Neural progenitor cell (in vitro differentiated cells): ENCODE measurements at places on chromosomes 13 and 19.

DNA sequence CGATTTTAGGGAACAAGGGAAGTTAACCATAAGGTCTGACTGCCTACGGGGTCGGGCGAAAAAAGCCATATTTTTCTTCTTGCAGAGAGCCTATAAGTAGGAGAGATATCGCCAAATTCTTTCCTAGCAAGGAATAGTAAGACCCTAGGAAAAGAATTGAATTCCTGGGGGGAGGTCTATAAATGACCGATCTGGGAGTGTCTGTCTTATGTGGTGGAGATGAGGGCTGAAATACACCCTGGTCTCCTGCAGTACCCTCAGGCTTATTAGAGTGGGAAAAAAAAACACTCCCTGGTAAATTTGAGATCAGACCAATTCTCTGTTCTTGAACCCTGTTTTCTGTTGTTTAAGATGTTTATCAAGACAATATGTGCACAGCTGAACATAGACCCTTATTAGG is 447.5 kb upstream of the ATXN8OS start:
- no peak for DNase-seq

- peak; percentile 88 for DNase-seq
Observed at GRCh38 chr19:45767410-45767880, 1.6 kb downstream of the SIX5 start.

GRCh38 chr19:1718420-1719291 is 34.6 kb upstream of the ONECUT3 start:
- DNase-seq, result peak; percentile 56

DNA sequence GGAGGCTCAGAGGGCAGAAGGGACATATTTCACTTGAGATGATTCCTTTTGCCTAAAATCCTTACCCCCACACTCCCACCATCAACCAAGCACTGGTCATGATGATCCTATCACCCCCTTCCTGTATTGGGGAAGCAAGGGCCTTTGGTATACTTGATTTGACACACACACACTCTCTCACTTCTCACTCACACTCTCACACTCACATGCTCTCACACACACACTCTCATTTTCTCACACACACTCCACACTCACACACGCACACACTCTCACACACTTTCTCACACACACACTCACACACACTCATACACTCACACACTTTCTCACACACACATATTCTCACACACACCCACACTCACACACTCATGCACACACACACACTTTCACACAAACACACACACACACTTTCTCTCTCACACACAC is 8.6 kb downstream of the RGCC start:
- no peak for DNase-seq

DNA sequence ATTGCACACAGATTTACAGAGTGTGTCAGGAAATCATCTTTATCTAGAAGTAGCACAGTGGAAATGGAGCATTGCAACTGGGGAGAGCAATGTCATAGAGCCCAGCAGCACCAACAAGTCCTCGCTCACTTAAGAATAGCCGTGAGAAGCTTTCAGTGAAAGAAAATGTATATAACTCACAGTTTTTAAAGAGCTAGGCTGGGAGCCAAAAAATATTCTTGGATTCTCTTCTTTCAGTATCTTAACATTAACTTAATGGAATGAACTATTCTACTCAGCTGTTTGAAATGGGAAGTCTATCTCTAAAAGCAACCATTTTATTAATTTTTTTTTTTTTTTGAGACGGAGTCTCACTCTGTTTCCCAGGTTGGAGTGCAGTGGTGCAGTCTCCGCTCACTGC is 329.6 kb downstream of the COG6 start:
- DNase-seq, result no peak

DNA sequence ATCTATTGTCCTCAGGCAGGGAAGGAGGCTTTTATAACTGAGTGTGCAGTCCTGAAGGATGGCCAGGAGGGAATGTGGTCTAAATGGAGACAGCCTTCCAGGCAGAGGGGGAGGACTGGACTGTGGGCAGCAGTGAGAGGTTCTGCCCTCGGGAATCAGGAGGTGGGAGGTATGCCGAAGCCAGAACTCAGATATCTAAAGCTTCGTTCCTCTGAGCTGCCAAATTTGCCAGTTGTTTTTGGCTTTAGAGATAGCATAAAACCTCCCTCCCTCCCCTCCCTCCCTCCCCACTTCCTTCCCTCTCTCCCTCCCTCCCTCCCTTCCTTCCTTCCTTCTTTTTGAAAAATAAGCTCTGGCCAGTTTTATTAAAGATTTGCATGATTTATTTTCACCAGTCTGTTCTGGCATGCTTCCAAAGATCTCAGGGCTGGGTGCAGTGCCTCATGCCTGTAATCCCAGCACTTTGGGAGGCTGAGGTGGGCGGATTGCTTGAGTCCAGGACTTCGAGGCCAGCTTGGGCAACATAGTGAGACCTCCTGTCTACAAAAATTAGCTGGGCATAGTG is 2.4 kb downstream of the MEDAG start:
- no peak for DNase-seq

DNA sequence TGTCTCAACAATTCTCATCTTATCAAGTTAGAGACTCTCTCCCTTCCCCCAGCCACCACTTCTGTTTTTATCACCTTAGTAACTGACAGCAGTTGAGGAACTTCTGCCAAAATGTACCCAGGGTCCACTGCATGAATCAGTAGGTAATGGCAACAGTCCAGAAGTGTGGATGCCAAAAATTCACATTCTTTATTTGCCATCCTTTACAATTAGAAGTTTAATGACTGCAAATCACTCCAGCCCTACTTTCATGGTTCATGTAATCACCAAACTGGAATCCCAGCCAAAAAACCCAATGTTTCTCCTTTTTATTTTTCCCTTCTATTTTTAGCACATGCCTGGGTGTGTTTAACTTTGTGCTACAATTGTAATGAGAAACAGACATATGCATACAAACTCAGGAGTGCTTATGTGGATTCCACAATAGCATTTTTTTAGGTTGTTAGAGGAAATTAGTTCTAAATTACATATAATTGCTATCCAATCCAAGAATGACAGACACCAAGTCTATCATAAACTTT is 243.5 kb downstream of the RGCC start:
- DNase-seq, result no peak

GRCh38 chr19:47826800-47827199 is 5.1 kb downstream of the CRX start:
- DNase-seq, result no peak

GRCh38 chr13:70812481-70812880 is 704.2 kb upstream of the KLHL1 start:
- DNase-seq, result no peak

- no peak for DNase-seq
Observed at GRCh38 chr13:98370806-98371515, 193.9 kb upstream of the RNF113B start.

DNA sequence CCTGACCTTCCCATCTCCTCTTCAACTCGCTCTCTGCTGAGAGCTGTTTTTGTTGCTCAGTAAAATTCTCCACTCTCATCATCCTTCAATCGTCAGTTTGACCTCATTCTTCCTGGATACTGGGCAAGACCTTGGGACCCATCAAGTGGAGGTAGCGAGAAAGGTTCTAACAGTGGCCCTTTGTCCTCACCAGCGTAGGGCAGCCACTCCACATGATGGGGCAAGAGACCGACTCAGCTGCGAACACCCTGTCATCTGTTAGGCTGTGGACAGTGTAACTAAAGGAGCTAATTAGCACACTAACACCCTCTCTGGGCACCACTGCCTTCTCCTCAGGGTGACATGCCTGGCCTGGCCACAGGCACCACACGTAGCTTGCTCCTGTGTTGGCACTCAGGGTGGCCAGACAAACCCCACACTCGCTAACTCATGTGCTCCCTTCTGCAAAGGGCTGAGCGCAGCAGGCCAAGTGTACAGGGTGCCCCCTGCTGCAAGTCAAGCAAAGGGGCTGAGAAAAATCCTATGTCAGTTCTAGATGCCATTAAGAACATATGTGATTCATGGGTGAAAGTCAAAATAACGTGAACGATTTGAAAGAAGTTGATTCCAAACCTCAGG is 1216.0 kb downstream of the SLITRK5 start:
- peak; percentile 10 for DNase-seq

- DNase-seq, result no peak
Observed at GRCh38 chr19:32457571-32458158, 52.1 kb downstream of the DPY19L3 start.

DNA sequence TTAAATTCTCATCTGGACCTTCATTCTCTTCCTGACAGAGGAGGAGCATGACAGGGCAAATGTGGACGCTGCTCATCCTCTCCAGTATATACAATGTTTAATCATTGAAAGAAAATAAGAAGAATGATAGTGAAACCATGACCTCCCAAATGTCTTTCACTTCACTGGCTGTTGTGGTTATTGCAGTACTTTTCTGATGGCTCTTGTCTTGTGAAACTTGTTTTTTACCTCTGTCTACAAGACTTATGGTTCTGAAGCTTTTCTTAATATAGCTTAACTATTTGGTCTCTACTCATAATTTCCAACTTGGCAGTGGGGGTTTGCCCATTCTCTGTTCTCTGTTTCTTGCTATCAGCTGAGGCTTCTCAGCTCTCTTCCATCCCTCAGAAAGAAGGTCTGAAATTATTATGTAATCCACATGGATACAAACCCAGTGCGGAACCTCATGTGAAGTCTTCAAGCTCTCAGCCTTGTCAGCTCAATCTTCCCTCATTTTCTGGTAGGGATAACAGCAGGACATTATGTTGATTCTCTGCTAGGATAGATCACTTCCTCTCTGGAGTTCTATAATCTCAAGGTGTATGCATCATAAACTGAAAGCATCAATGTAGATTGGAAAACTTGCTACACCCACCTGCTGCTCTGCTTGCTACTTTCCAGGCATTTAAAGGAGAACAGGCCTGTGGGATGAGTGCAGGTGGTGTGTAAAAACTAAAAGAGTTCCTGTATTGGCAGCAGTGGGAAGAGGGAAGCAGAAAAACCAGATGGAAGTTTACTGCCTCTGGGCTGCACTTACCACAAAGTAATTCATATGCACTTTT is 250.3 kb upstream of the HTR2A start:
- no peak for DNase-seq

GRCh38 chr13:95361686-95362085 is 60.4 kb upstream of the ABCC4 start:
- no peak for DNase-seq

GRCh38 chr13:30564489-30564888 is 53.2 kb upstream of the USPL1 start:
- DNase-seq, result no peak

- DNase-seq, result no peak
Observed at GRCh38 chr19:48451624-48452023, 3.8 kb upstream of the KCNJ14 start.

DNA sequence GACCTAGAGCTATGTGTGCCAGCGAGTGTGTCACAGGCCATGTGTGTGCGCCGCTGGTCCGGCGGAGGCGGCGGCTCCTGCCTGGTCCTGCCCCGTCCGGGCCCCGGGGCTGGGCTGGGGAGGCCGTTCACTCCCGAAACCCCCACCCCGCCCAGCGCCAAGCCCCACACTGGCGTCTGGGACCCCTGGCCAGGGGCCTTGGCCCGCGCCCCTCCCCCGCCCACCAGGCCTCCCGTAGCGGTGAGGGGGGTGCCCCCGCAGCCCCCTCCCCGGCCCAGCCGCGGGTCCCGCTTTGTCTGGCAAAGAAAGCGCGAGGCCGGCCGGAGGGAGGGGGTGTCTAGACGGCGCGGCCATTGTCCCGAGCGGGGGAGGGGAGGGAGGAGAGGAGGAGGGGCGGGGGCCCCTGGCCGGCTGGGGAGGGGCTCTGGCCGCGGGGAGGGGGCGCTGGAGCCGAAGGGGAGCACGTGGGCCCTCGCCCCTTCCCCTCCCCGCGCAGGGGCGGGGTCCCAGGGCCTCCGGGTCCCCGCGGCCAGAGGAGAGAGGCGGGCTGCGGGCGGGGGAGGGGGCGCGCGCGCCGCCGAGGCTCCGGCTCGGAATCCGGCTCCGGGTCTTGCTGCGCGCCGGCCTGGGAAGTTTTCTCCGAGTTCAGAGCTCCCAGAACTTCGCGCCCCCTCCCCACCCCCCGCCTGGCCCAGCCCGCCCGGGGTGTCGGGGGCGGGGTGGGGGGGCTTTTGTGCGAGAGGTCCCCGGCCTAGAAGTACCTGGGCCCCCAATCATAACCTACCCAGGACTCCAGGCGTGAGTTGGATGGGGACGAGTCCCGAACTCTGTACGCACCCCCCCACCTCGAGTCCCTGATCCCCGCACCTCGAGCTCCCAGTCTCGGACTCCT is 888 bp downstream of the NOTCH3 start:
- DNase-seq, result peak; percentile 95

DNA sequence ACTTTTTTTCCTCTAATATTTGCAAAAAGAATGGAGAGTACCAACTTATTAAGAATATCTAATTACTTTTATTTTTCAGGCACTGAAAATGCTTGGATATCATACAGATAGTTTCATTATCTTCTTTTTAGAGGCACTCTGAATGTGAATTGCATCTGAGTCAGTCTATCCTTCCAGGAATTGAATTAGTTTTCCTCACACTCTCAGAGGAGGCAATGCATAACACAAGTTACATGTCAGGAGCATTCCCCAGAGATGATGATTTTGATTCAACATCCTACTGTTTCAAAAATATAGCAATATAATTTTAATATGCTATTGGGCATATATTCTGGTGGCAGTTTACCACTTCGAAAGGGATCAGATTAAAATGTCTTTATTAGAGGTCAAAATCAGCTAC is 1315.4 kb downstream of the PCDH9 start:
- no peak for DNase-seq

- DNase-seq, result no peak
Observed at GRCh38 chr13:104321756-104322155, 1255.5 kb upstream of the SLC10A2 start.

DNA sequence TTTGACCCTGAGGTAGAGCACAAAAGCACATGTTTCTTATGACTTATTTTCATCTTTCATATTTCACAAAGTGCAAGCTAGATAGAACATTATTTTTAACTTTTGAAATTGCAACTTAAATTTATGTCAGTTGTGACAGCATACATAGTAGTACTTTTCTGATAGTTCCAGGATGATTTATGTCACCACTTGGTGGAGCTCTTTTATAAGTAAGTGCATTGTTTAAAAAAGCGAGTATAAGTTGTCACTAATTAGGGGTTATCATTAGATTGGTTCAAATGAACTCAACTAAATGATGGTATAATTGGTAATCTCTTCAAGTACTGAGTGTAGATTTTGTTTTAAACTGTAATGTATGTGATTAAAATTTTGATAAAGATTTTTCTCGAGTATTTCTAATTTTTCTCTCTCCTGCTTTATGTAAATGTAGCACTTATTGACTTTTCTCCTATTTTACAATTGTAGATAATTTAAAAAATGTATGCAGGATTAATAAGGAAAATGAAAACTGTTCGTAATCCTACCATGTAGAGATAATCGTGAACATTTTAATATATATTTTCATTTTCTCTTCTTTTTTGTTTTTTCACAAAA is 31.1 kb downstream of the RB1 start:
- DNase-seq, result peak; percentile 31
